ENCODE measurements at places on chromosomes 12 and 14.

DNA sequence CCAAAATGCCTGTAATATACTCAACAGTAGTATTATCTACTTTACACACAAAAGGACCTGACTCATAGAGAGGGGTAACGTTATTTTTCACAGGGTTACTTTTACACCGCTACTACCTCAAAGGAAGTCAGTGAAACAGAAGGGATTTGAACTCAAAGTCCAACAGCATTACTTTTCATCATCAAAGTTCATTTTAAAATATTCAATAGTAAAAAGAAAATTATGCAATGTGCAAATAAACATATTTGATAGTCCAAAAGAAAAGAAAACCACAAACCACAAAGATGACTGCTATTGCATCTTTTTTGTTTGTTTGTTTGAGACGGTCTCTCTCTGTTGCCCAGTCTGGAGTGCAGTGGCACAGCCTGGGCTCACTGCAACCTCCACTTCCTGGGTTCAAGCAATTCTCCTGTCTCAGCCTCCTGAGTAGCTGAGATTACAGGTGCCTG is 15.5 kb downstream of the KIF21A start:
- DNase-seq, result no peak

DNA sequence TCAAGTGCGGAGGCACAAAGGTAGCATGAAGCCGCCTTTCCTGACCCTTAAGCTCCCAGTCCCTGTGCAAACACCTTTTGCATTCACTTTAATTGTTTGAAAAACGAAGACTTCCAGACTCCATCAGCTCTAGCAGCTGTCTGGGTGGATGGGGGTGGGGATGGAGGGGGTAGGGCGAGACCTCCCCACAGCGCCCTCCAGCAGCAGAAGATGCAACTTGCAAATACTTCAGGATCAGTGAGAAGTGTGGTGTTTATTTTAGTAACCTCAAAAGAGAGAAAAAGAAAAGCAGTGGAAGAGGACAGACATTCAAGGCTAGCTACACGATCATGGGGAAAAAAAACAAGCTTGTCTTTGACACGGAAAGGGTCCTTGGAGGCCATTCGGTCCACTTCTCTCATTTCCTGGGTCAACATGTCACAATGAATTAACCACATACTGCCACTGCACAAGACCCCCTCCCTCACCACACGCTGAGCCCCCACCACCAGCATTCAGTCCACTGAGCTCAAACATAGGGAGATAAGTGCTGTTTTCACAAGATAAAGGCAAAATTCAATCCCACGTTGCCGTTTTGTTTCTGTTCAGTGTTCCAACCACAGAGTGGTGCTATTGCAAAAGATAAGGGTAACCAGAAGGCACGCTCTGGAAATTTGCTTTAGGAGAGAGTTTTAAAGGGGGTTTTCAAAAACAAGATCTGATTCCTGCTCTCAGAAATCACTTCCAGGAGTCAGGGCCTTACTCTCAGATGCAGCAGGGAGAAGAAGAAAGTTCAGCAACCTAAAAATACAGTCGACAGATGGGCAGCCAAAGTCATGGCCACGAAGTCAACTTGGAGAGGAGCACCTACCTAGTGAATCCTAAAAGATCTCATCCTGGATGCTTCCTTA is 3.3 kb upstream of the NTF3 start:
- DNase-seq, result no peak

- no peak for DNase-seq
Observed at GRCh38 chr12:31835276-31835882, 106.6 kb upstream of the AMN1 start.

DNA sequence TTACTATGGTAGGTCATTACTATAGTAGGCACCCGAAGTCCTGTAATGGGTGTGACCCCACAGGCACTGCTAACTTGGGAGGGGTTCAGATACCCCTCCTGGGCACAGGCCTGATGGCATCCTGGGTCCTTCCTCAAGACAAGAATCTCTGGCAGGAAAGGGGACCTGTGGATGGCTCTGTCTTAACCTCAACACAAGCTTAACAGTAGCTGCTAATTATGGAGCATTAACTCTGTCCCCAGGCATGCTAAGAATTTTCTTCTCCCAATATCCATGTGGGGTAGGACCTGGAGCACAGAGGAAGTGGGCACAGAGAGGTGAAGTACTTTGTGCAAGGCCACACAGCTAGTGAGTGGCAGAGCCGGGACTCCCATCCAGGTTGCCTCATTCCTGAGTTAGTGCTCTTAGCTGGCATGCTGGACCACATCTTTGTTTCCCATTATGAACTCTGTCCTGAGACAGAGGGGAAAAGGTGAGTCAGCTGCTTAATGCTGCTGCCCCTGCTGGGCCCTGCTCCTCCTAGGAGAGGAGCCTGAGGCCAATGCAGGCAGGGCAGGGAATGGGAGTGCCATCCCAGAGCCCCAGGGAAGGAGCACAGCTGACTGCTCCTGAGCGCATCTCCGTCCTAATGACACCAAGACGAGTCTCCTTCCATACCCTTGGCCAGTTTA is 32.1 kb downstream of the GALNT16 start:
- DNase-seq, result peak; percentile 4

- no peak for DNase-seq
Observed at GRCh38 chr12:80413462-80413861, 30.6 kb upstream of the PTPRQ start.

DNA sequence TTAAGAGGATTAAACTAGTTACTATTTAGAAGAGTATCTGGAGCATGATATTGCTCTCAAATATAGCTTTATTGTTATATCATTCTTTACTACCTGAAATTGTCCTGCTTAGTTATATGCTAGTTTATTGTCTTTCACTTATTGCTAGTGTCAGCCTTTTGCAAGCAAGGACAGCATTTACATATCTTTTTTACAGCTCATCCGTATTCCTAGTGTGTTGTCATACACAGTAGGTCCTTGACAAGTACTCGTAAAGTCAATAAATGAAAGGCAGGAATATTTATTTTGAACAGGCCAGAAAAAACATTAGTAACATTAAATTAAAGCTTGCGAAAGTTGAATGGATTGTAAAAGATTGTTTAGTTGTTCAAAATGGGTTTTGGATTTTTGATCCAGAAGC is 35.0 kb downstream of the CRADD start:
- DNase-seq, result no peak

DNA sequence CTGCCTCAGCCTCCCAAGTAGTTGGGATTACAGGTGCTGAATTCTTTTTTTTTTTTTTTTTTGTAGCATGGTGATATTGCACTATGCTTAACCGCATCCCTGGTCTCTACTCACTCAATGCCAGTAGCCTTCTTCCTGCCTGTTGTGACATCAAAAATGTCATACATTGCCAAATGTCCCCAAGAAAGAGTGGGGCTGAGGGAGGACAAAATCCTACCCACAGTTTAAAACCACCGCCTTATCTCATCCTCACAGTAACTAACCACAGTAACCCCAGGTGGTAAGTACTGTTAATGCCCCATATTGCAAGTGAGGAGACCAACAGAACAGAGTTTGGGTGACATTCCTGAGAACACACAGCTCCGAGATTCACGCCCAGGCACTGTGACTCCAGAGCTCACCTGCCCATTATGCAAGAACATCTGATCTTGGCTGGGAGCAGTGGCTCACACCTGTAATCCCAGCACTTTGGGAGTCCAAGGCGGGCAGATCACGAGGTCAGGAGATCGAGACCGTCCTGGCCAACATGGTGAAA is 19.6 kb downstream of the MORN3 start:
- peak; percentile 35 for DNase-seq

DNA sequence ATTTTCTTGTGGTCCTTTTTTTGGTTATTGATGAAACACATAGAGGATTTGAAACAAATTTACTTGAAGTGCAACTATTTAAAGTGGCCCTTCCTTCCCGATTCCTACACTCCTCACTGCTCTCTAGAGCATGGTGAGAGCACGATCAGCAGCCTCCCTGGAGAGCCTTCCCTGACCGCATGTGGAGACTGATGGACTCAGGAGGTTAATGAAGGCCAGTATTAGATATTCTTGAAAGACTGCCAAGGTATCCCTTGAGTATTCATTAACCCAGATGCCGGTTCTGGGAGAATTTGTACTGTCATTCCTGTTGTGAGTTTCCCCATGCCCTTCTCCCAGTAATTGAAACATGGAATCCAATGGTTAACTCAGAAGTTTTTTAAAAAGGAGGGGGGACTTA is 102.8 kb upstream of the FGD4 start:
- DNase-seq, result no peak

DNA sequence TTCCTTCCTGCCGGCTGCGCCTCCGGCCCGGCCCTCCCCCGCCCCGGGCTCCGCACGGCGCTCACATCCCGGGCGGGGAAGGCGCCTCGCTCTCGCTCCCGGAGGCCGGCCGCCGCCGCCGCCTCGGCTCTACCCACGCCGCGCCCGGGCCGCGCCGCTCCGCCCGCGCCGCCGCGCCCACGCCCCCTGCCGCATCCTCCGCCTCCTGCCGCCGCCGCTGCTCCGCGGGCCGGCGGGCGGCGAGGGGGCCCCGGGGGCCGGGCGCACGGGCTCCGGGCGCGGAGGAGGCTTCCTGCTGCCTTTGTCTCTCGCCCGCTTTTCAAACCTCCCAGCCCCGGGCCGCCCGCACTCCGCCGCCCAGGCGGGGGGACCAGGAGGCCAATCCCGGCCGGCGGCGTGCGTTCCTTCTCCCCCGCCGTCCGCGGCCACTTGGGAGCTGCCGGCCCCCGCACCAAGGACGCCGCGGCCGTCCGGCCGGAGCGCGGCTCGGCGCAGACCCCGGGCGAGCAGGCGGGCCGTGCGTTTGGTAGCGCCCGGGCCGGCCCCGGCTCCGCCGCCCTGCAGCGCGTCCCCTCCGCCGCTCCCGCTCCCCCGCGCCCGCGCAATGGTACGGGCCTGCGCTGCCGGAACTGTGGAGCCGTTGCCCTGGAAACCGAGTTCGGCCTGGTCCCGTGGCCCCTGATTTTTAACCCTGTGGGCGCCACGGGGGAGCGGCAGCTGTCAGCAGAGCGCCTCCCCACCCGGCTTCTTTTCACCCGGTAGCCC is at the start of gene FBXL14:
Gene FBXL14, minus strand, starts transcription at position 321 of the 765 bp plus-strand sequence. CDS start 515 bp downstream, outside the sequence.
- DNase-seq, result peak; percentile 94

DNA sequence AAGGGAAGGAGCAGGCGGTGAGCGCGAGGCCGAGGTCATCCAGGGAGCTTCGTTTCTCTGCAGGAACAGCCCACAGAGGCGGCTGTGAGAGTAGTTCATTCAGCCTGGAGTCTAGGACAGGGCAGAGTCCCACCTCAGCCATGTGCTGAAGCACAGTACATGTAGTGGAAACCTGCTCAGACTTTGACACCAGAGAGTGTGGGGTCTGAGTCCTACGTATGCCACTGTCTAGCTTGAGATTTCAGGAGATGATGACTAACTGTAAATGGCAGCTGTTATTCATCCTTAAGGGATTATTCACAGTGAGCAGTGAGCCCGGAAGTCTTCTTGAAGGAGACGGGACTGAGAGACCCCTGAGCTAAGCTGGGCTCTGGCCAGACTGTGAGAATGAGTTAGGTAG is 938 bp upstream of the SLC6A13 start:
- no peak for DNase-seq

GRCh38 chr12:111570084-111570961 is 28.8 kb downstream of the ATXN2 start:
- DNase-seq, result no peak

DNA sequence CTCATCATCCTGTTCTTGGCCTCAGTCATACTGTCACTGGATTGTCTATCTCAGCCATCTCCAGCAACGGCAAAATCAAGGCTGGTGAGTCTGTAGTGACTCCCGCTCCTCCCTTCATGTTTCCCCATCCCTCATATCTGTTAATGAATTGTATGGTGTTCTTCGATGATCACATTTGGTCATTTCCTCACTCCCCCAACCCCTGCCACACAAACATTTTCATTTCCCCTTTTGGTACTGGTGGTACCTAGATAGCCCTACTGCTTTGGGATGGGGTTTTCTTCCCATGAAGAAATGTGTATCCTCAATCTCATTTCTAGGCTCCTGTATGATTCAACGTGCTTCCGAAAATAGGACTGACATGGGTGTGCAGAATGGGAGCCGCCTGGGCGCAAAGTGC is 2.7 kb upstream of the KLHL33 start:
- no peak for DNase-seq

- no peak for DNase-seq
Observed at GRCh38 chr14:21537090-21537424, 10.9 kb upstream of the SALL2 start.

Measured in activated naive CD4-positive, alpha-beta T cell treated with anti-CD3 and anti-CD28 coated beads, Interleukin-2, amount 10 ng/mL, durations not matched to agents 7 days and 5 days (primary cell).